ENCODE measurements at places on chromosomes 2 and 18.

DNA sequence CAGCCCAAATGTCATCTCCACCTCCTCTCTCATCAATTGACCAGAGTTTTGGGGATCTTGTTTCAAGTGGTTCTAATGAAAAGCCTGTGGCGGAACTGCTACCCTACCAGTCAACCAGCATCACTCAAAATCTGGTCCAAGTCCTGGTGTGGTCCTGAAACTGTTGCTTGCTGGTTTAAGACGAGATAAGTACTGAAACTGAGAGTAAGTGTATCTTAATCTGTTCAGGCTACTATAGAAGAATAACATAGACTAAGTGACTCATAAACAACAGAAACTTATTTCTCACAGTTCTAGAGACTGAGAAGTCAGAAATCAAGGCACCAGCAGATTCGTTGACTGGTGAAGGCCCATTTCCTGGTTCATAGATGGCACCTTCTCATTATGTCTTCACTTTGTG, 879 bp upstream of the GALNT5 start:
- no peak for DNase-seq

DNA sequence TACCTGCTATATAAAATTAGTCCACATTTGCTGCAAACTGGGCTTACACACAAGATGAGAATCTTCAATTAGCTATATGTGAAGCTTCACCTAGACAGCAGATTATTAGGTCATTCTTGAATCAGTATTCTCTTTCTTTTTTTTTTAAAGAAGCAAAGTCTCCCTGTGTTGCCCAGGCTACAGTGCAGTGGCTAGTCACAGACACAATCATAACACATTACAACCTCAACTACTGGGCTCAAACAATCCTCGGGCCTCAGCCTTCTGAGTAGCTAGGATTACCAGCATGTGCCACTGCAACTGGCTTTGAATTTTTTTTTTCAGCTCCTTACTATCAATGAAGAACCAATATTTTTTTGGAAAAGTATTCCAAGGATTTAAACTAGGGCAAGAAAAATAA, 30.5 kb downstream of the OLA1 start:
- DNase-seq: no peak

DNA sequence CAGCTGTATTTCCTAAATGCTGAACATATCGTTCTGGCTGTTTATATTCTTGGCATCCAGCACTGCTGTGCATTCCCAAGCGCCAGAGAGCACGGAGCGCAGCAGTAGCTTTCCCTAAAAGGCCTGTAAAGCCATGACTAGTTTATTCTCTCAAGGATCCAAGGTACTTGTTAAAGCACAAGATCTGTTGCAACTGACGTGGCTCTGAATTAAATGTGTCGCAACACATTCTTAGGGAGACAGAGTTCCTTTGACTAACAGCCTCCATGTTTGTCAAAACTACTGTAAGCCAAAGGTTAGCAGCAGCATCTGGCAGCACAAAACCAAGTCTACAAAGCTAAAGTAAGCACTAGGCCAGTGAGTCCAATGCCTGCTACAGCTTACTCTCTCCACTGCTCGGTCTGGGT, 188.6 kb upstream of the FN1 start:
- DNase-seq: no peak

- no peak for DNase-seq
These were observed 11.5 kb upstream of the ST8SIA5 start for GRCh38 chr18:46768166-46768921.
